ENCODE measurements at places on chromosomes 2 and 18. TPM values are rescaled to one million over a fixed set of nuclear protein-coding genes. Genes with fewer than 3 reads are reported as not detected.

- no peak for DNase-seq
- H3K27me3 ChIP-seq: no peaks in the 10 kb centered on the region
- peaks cover 30% of the 10 kb centered on the region for H3K4me1 ChIP-seq
- no peak overlapping the region for H3K4me3 ChIP-seq
These were observed 10.5 kb downstream of the SOCS6 start for GRCh38 chr18:70299393-70299792.

GRCh38 chr2:72236445-72237067 lies 88.9 kb upstream of the CYP26B1 start:
- H3K4me3 ChIP-seq: no peak overlapping the region
- H3K4me1 ChIP-seq: no peaks in the 10 kb centered on the region
- H3K27me3 ChIP-seq: no peaks in the 10 kb centered on the region
- no peaks in the 10 kb centered on the region for H3K36me3 ChIP-seq

DNA sequence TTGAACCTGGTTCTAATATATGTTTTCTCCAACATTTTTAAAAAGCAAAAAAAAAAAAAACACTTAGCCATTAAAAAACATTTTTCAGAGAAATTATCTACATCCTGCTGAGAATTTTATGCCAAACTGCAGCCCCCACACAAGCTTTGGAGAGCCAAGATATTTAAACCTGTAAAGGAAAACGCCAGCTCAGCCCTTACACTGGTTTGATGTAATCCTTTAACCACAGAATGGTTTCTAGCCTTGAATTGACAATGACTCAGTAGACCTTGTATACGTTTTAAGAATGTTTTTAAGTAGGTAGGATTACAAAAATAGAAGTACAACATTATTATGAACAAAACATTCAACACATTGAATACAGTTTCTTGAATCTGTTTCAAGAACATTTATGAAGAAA lies 113.6 kb downstream of the BABAM2 start:
- H3K36me3 ChIP-seq: peaks cover 11% of the 10 kb centered on the region
- H3K27me3 ChIP-seq: no peaks in the 10 kb centered on the region
- no peak overlapping the region for H3K27ac ChIP-seq
- H3K4me3 ChIP-seq: no peak overlapping the region
- no peaks in the 10 kb centered on the region for H3K4me1 ChIP-seq

DNA sequence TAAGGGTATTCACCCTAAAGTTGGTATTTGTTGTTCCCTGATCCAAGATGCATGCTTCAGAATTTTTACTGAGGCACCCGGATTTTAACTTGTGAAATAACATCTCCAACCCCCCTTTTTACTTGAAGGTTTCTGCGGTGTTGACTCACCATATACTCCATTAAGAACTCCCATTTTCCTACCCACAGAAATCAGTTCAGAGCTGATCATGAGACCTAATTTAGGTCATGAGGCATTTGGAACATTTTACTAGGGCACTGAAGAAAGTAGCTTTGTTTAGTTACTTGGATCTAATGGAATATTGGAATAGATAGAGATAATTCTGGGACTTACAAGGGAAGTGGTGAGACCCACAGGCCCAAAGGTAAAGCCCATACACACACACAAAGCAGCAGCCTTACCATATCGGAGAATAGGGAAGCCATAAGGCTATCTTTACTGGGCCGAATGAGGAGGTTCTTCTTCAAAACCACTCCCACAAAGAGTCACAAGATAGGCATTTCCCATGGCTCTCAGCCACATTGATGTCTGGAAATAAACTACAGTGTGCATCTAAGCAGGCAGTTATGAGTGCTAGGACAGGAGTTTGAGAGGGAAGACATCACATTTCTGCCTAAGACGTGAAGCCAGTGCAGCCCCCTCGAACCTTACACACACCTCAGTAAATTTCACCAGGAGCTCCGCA lies 681.0 kb upstream of the LRRTM4 start:
- H3K27me3 ChIP-seq: no peaks in the 10 kb centered on the region
- peaks cover 4% of the 10 kb centered on the region for H3K4me1 ChIP-seq
- no peak for DNase-seq
- no peak overlapping the region for H3K4me3 ChIP-seq

GRCh38 chr2:101296371-101296770 lies 12.1 kb downstream of the RNF149 start:
- H3K4me1 ChIP-seq: no peaks in the 10 kb centered on the region
- H3K27me3 ChIP-seq: no peaks in the 10 kb centered on the region
- H3K36me3 ChIP-seq: no peaks in the 10 kb centered on the region
- H3K4me3 ChIP-seq: no peak overlapping the region
- no peak overlapping the region for H3K27ac ChIP-seq

- H3K27ac ChIP-seq: no peak overlapping the region
- peaks cover 12% of the 10 kb centered on the region for H3K27me3 ChIP-seq
- no peak overlapping the region for H3K4me3 ChIP-seq
- DNase-seq: no peak
- H3K36me3 ChIP-seq: no peaks in the 10 kb centered on the region
These were observed 52.7 kb upstream of the ODC1 start for GRCh38 chr2:10500601-10501361.

- H3K27me3 ChIP-seq: peaks cover 17% of the 10 kb centered on the region
- no peaks in the 10 kb centered on the region for H3K36me3 ChIP-seq
- DNase-seq: no peak
These were observed 14.1 kb upstream of the MTIF2 start for GRCh38 chr2:55283083-55283482.

DNA sequence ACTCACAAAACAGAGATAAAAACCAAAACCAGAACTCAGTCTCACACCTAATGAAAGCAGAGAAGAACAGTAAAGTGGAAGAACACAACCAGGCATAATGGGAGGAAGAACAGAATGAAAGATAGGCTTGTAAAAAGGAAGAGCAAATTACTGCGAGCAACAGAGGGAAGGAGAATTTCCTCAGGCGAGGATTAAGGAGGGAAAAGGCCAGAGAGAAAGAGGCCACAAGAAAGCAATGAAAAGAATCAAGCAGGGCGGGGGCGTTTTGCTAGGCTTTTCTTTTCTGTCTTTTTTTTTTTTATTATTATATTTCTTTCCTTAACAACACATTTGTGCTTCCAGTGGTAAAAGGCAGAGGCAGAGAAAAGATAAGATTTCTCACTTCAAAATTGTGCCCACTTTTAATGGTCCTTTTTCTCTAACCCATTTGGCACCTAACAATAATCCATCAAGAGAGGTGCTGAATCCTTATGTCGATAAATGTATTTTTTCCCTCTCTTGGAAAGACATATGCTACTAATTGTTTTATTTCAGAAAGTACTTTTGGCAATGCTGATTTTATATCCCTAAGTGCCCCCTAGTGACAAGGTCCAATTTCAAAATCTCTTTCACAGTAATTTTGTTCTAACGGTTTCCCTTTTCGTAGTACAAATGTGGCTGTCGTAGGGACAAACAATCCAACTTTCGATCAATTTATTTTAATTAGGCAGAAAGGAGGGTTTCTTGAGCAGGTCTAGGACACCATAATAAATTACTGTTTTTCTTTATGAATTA lies 138.7 kb upstream of the AQP4 start:
- no peaks in the 10 kb centered on the region for H3K27me3 ChIP-seq
- DNase-seq: no peak
- H3K4me3 ChIP-seq: no peak overlapping the region
- H3K27ac ChIP-seq: peak overlapping the region; percentile 79

- H3K36me3 ChIP-seq: peaks cover 51% of the 10 kb centered on the region
- H3K27me3 ChIP-seq: no peaks in the 10 kb centered on the region
- no peak overlapping the region for H3K4me3 ChIP-seq
- no peaks in the 10 kb centered on the region for H3K4me1 ChIP-seq
These were observed 7.6 kb downstream of the FN1 start for GRCh38 chr2:215428060-215428910.

GRCh38 chr2:101831351-101831865 lies 133.9 kb downstream of the MAP4K4 start:
- H3K36me3 ChIP-seq: peaks cover 21% of the 10 kb centered on the region
- H3K27ac ChIP-seq: no peak overlapping the region
- DNase-seq: peak; percentile 60
- no peaks in the 10 kb centered on the region for H3K27me3 ChIP-seq

- no peak overlapping the region for H3K4me3 ChIP-seq
- no peak for DNase-seq
- no peaks in the 10 kb centered on the region for H3K4me1 ChIP-seq
- peaks cover 15% of the 10 kb centered on the region for H3K27me3 ChIP-seq
- H3K27ac ChIP-seq: no peak overlapping the region
- peaks cover 5% of the 10 kb centered on the region for H3K36me3 ChIP-seq
These were observed 155.3 kb downstream of the RAD51AP2 start for GRCh38 chr2:17362956-17363355.

DNA sequence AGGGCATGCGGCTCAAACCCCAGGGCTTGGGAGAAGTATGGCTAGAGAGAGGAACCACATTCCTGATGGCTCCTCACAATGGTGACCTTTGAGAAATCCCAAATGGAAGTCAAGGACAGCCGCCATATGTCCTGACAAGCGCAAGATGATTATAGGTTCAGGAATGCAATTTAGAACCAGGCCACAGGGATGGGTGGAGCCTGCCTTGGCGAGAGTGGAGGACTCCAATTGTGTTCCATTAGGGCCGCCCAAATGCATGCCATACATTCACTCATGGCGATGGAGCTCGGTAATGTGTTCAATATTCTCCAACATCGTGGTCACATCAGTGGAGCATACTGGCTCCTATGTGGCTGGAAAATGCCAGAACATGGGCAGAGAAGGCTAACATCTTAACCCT lies 662.9 kb upstream of the ID2 start:
- no peaks in the 10 kb centered on the region for H3K27me3 ChIP-seq
- DNase-seq: no peak
- H3K4me3 ChIP-seq: no peak overlapping the region
- H3K27ac ChIP-seq: no peak overlapping the region

- DNase-seq: no peak
- peaks cover 7% of the 10 kb centered on the region for H3K4me1 ChIP-seq
- no peaks in the 10 kb centered on the region for H3K27me3 ChIP-seq
- no peaks in the 10 kb centered on the region for H3K36me3 ChIP-seq
These were observed 20.4 kb upstream of the CCL20 start for GRCh38 chr2:227793148-227793712.

- H3K27me3 ChIP-seq: peaks cover 22% of the 10 kb centered on the region
- H3K4me3 ChIP-seq: no peak within 1 kb of the TSS
- peaks cover 30% of the 10 kb centered on the region for H3K4me1 ChIP-seq
- H3K27ac ChIP-seq: peak within 1 kb of the TSS; percentile 44
These were observed at the start of gene VAMP8 for GRCh38 chr2:85577386-85578242. Gene VAMP8, plus strand, starts transcription at chr2:85577586. Its CDS starts 61 bp downstream, at chr2:85577647.

DNA sequence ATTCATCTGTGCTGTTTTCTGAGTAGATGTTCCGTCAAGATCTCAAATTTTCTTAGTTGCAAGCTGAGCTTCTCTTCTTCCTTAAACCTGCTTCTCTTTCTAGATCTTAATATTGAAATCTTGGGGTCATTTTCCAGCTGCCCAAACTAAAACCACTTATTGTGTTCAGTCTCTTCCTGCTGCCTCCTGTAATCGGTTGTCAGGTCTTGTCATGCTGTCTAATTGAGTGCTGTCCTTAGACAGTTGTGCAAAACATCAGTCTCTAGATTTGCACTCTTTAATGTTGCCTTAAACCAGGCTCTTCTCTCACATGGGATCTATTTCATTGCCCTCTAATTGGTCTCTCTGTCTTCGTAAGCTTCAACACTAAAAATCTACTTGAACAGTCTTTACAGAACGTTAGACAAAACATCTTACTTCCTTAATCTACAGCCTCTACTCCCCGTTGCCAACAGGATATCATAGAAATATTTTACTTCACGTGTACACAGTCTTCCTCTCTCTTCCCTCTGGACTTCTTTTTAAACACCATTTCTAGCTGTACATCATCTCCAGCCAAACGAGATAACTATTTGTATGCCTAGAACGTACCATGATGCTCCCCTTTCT lies 34.9 kb downstream of the GPD2 start:
- H3K4me1 ChIP-seq: peaks cover 43% of the 10 kb centered on the region
- no peaks in the 10 kb centered on the region for H3K27me3 ChIP-seq
- H3K27ac ChIP-seq: no peak overlapping the region
- H3K36me3 ChIP-seq: peaks cover 9% of the 10 kb centered on the region
- no peak for DNase-seq
- no peak overlapping the region for H3K4me3 ChIP-seq

GRCh38 chr2:191167766-191168165 lies 17.0 kb upstream of the STAT4 start:
- peaks cover 33% of the 10 kb centered on the region for H3K4me1 ChIP-seq
- no peaks in the 10 kb centered on the region for H3K27me3 ChIP-seq
- no peak overlapping the region for H3K27ac ChIP-seq
- no peak overlapping the region for H3K4me3 ChIP-seq
- H3K36me3 ChIP-seq: no peaks in the 10 kb centered on the region
- no peak for DNase-seq

DNA sequence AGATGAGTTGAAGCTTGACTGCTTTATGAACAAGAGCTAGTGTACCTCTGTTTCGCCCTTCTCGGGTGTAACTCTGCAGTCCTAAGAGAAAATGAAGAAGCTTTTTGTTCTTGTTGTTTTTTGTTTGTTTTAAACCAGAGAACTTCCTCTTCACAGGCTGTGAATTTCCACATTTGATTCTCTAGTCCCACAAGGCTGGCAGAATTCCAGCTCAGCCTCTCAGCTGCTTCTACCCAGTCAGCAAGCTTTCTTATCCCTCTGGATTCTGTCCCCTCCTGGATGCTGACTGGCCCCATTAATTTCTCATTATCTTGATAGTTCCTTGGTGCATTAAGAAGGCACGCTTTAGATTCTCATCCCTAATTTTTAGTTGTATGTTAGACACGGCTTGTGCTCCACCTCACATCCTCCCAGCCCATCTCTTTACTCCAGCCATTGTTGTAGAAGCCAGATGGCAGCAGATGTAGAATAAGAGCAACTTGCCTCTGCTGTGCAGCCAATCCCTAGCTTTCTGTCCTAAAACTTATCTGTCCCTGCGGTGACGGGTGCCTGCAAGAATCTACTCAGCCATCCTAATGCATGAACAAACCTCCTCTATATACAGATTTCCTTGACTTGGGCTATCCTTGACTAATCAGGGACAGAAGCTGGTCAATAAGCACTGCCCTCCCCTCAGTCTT lies 12.3 kb upstream of the RESP18 start:
- DNase-seq: no peak
- no peaks in the 10 kb centered on the region for H3K36me3 ChIP-seq
- H3K4me1 ChIP-seq: peaks cover 8% of the 10 kb centered on the region
- no peak overlapping the region for H3K27ac ChIP-seq

GRCh38 chr2:218833023-218833609 lies 1.5 kb upstream of the PRKAG3 start:
- H3K36me3 ChIP-seq: no peaks in the 10 kb centered on the region
- no peak for DNase-seq
- H3K4me3 ChIP-seq: no peak overlapping the region
- H3K4me1 ChIP-seq: no peaks in the 10 kb centered on the region
- H3K27ac ChIP-seq: no peak overlapping the region

DNA sequence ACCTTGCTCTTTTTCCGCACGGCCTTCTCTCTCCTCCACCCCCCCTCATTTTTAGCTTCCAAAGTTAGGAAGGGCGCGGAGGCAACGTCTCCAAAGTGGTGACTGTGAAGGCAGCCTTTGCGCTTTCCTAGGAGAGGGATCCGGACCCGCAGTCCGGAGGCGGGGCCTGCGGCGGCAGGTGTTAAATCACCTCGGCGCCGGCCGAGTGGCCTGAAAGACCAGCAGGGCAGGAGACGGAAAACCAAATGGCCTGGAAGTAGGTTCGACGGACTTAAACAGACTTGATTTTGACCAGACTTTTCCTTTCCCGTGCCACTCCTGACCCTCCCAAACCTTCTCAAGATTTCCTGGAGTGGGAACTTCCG lies 615 bp downstream of the GORASP2 start:
- peaks cover 7% of the 10 kb centered on the region for H3K36me3 ChIP-seq
- H3K27ac ChIP-seq: peak overlapping the region; percentile 55
- peak overlapping the region; percentile 95 for H3K4me3 ChIP-seq
- H3K27me3 ChIP-seq: no peaks in the 10 kb centered on the region
- H3K4me1 ChIP-seq: peaks cover 39% of the 10 kb centered on the region

The AQP12A gene
- total RNA-seq: not detected

The RBM44 gene
- total RNA-seq: 0.42 TPM

The MAP3K19 gene
- not detected for total RNA-seq

The HOXD1 gene
- total RNA-seq: not detected

The ST8SIA3 gene
- 3.1 TPM for total RNA-seq

The POMC gene
- 0.54 TPM for total RNA-seq

The MROH2A gene
- not detected for total RNA-seq

The CCDC148 gene
- 1.4 TPM for total RNA-seq

The DSG2 gene
- 18.4 TPM for total RNA-seq

All from neural crest cell (in vitro differentiated cells).